ENCODE measurements at places on chromosomes 7 and 10. TPM values are rescaled to one million over a fixed set of nuclear protein-coding genes. Genes with fewer than 3 reads are reported as not detected.

- no peak for DNase-seq
Measured at GRCh38 chr10:133422223-133422806, 2.1 kb downstream of the SPRN start.

DNA sequence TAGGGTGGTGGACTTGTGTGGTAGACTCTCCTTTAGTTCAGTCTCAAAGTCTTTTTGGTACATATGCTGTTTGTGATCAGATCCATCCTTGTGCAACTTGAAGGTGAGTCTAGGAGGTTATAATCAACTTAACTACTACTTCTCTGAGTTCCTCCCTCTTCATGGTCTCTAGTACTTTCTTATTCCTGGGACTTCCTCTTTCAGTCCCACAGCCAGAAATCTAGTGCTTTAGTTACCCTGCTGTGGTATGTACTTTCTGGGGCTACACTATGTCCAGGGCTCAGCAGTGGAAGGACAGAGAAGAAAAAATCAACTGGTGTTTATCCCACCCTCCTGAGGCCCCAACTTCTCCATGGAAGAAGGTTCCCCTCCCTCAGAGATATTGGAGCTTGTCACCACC is 19.4 kb upstream of the ATAD1 start:
- DNase-seq = no peak

The PODXL gene
- polyA plus RNA-seq = 84.1 TPM

The PRKAR2B gene
- 16.2 TPM for polyA plus RNA-seq

The ITGB8 gene
- polyA plus RNA-seq = 6.6 TPM

The HTR7 gene
- polyA plus RNA-seq = 0.23 TPM
